ENCODE measurements at places on chromosomes 6 and 20.

- DNase-seq = no peak
Measured at GRCh38 chr6:131652472-131652871, 15.4 kb downstream of the ENPP3 start.

DNA sequence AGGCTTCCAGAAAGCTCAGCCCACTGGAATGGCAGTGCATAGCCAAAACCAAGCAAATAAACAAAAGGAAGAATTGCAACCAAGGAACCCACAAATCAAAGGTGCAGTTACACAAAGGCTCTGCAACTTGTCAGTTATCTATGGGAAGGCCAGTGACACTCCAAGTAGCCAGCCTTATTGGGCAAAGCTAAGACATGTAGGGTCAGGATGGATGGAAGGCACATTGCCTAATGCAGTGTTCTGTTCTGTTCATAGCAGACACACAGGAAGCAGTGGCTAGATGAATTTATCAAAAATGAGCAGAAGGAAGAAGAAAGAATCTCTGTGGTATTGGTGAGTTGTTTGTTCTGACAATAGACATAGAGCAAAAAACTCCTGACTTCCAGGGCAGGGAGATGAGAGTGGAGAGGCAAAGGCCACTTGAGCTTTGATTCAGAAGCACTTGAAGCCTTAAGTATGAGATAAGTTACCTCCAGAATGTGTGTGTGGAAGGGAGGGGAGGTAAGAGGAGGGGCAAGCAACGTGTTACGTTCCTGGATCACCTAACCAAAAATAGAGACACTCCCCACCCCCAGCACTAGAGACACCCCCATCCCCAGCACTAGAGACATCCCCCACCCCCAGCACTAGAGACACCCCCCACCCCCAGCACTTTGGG, 57.9 kb upstream of the AKAP12 start:
- DNase-seq = no peak

GRCh38 chr6:36671687-36672375, 6.7 kb upstream of the CDKN1A start:
- no peak for DNase-seq

DNA sequence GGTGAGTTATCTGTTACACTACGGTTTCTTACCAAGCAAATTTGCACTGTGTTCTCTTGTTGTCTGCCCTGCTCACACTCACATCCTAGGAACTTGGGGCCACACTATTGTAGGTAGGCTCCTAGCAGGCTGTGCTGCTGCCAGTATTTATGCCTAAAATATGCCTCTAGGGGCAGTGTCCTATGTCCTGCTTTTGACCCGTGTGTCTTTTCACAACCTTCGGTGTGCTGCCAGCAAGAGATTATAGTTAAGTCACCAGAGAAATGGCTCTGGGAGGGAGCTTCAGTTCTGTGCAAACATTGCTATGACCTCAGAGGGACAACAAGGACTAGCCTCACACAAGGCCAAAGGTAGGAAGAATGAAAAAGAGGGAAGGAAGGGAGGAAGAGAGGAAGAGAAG, 8.9 kb upstream of the TAAR5 start:
- no peak for DNase-seq

- no peak for DNase-seq
Measured at GRCh38 chr20:40641809-40642208, 47.2 kb downstream of the MAFB start.

DNA sequence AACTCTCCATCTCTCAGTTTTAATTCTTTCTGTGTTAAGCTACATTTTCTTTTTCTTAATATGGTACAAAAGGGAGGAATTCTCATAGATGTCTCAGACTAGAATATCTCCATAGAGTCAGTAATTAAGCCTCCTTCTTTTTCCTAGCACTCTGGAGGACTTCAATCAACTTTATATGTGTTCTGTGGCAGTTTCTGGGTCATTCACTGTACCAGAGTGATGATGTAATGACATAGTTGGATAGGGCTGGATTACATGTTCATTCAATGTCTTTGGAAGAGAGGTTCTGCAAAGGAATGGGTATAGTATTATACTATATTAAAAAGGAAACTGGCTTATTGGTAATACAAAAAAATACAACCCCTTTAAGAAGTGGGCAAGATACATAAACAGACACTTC, 318.3 kb upstream of the OPRM1 start:
- DNase-seq = no peak

DNA sequence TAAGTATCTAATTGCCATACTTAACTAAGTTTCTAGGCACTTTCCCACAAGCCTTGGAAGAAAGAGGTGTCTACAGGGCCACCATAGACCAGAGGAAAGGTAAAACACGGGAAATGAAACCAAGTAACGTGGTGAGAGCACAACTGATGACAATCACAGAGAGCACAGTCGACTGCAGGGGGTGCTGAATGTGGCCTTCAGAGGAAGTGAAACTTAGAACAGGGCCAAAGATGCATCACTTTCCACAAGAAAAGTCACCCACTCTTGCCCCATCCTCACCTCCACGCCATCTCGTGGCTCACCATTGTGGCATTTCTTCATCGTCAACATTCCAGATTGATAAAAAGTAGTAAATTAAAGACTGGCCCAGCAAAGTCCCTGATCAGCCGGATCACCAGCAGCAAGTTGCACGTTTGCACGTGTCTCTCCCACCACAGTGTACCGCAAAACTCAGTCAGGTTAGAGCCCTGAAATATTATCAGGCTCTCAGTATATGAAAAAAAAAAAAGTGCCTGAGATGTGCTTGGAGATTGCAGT, 31.4 kb downstream of the HIVEP2 start:
- peak; percentile 42 for DNase-seq

DNA sequence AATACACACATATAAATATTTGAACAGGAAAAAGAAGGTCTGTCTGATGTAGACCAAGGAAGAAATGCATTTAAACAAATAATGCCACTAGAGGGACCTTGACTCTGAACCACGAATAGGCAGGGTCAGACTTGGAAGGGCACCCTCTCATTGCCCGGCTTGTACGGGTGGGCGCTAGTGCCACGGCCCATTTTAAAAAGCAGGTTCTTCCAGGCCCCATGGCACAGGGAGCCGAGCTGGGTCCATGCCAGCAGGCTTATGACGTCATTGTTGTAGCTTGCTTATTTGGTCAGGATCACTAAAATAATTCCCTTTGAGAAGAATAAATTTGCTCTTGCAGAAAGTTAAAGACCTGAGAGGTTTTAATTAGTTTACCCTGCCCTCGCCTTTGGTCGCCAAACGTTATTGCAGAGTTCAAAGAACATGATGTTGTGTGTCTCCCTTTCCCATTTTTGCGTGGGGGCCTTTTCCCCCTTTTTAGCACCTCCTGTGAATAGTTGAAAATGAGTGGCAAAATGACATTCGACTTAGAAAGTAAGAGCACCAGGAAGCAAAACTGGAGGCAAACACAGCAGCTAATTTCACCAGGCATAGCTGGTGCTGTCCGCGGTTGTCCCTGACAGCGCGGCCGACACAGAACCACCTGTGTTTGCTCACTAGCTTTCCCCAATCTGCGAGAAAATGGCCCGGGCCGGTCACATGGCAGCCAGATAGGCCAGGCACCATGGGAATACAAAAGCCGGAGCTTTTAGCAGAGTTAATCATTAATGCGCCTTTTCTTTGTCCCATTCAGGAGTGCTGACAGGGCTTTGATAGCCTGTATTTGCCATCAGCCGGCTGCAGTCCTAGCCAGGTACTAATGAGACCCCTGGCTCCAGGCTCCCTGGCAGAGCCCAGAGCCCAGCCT, 93.8 kb downstream of the FOXA2 start:
- DNase-seq = no peak

DNA sequence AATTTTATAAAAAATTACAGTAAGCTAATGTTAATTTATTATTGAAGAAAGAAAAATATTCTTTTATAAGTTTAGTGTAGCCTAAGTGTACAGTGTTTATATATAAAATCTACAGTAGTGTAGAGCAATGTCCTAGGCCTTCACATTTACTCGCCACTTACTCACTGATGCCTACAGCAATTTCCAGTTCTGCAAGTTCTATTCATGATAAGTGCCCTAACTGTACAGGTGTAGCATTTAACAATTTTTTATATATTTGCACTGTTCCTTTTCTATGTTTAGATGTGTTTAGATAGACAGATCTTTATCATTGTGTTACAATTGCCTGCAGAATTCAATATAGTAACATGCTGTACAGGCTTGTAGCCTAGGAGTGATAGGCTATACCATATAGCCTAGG, 80.1 kb upstream of the HDAC2 start:
- DNase-seq = no peak

DNA sequence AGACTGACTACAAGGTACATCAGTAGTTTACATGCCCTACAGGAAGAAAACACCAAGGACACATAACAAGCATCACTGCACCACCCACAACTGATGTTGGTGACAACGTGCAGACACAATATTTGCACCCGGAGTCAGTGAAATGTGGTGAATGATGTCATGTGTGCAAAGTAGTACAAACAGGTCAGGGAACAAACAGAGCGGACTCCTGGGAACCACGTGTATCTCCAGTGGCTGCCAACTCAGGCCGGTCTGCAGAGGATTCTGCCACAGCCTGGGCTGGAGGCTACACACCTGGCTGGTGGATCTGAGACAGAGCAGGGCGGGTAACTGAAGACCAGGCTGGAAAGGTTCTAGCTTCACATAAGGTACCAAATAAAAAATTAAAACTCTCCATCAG, 28.2 kb upstream of the RPS6KA2 start:
- no peak for DNase-seq

DNA sequence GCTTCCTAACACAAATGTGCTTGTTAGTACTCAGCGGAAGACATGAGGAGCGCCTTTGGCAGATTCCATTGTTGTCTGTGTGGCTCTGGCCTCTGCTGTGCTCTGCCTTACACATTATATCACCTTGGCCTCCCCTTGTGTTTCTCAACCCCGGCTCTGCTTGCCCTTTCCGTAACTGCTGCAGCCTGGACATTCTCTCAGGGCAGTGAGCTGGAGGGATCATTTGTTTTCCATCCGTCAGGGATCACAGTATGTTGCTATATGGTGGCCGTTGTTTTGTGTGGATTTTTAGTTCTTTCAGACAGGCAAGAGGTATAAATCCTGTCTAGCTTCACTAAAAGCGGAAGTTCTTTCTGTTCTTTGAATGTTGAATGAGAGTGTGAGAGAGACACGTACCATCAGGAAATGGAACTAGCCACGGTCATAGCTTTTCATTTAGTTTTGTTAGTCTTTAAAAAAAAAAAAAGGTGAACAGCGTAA, 175.1 kb downstream of the JARID2 start:
- DNase-seq = no peak

- no peak for DNase-seq
Measured at GRCh38 chr20:48544402-48545339, 283.1 kb downstream of the PREX1 start.

- DNase-seq = no peak
Measured at GRCh38 chr20:47775841-47776240, 9.4 kb downstream of the SULF2 start.

DNA sequence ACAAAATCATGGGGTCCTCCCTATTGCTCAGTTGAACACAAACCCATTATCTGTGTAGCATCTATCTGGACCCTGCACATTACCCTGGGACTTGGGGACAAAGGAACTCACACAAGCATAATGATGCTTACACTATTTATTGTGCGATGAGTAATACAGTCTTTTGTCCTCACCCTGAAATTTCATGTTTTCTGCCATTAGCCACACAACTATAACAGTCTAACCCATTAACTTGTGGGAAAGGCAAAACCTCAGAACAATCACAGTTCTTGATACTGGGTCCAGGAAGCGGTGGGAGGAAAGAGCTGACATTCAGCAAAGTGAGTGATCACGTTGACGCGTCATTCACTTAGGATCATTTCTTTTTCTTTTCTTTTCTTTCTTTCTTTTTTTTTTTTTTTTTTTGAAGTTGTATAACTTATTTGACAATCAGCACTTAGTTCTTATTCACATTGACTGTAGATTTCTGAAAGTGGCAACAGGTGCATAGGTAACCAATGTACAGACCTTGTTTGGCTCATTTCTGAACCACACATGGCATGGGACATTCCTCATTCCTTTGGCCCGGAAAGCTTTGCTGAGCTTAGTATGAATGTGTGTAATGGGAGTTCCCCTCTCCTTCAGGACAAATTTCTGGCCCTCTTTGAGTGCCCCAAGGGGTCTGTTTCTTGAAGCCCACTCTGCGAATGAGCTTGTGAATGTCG, 94.8 kb upstream of the CNKSR3 start:
- no peak for DNase-seq

GRCh38 chr6:112407101-112407590, 60.0 kb downstream of the RFPL4B start:
- no peak for DNase-seq

- DNase-seq = no peak
Measured at GRCh38 chr6:121439926-121440325, 4.5 kb downstream of the GJA1 start.

DNA sequence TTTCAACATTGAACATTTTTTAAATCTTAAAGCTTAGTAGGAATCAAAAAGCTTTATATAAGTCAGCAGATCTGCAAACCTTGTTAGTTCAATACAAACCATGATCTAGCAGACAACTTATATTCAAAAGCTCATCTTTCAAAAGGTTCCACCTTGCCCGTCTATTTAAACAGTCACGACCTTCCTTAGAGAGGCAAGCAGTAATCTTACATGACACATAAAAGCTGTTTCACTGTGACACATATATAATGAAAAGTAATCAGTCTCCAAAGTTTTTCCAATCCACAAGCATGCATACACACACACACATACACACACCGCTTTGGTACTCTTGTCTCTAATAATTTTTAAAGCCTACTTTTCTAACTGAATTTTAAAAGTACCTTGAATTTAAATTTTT, 12.9 kb downstream of the SOD2 start:
- DNase-seq = no peak

- DNase-seq = no peak
Measured at GRCh38 chr6:87308970-87309369, 13.4 kb upstream of the SMIM8 start.

GRCh38 chr20:48970681-48971365, 49.3 kb downstream of the ARFGEF2 start:
- no peak for DNase-seq

GRCh38 chr20:63833776-63834490, 2.9 kb upstream of the ZBTB46 start:
- DNase-seq = no peak

DNA sequence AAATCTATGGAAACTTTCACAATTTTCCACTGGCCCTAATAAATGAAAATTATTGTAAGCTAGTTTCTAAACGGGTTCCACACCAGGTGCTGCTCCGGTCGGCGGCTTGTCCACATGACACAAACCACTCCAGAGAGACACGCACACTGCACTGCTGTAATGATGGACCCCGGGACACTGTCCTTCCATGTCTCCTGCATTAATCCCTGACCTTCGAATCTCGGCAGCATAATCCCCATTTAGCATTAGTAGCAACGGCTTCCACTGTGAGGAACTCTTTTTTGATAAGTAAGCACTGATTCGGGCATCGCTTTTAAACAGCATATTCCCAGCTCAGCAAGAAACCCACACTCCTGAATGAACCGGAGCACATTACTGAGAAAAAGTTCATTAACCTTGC, 43.5 kb downstream of the INSM1 start:
- DNase-seq = no peak

DNA sequence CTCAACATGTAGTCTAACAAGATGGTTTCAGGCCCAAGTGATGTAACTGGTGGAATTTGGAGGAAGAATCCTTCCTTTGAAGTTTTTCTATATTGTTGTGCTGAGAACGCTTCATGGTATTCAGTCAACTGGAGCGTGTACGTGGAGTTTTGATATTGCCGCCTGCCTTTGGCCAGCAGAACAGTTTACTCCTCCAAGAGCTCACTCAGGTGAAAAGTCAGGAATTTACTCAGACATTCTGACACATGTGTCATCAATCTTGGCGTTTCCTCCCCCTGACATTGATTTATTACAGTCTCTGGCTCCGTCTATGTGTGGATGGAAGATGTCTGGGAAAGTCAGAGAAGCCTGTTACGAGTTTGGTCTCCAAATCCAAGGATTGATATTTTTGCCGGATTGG, 19.0 kb upstream of the TGM2 start:
- DNase-seq = no peak

- no peak for DNase-seq
Measured at GRCh38 chr20:24469116-24469893, at the start of gene SYNDIG1. TSS of gene SYNDIG1 (plus strand) at chr20:24469629. CDS start at chr20:24543098, 73,469 bp downstream.
